ENCODE measurements at places on chromosomes 7 and 10. TPM values are rescaled to one million over a fixed set of nuclear protein-coding genes. Genes with fewer than 3 reads are reported as not detected.

The PRSS37 gene
- total RNA-seq = not detected

The MGAM2 gene
- not detected for total RNA-seq

The GHRHR gene
- total RNA-seq = not detected

The GDI2 gene
- total RNA-seq = 343 TPM

The PLXDC2 gene
- 12.7 TPM for total RNA-seq

The MCM10 gene
- 2.0 TPM for total RNA-seq

The EPHB6 gene
- 18.4 TPM for total RNA-seq

The DPP6 gene
- not detected for total RNA-seq

The PON1 gene
- not detected for total RNA-seq

The GRID2IP gene
- not detected for total RNA-seq

The POM121C gene
- 18.9 TPM for total RNA-seq

The VOPP1 gene
- 100 TPM for total RNA-seq

The PHYHIPL gene
- total RNA-seq = not detected

The PRSS2 gene
- total RNA-seq = not detected

The CPA5 gene
- total RNA-seq = not detected

The ANKRD1 gene
- total RNA-seq = 24.2 TPM

The KCNIP2 gene
- 1.5 TPM for total RNA-seq

The IFIT2 gene
- 9.5 TPM for total RNA-seq

The NUTM2D gene
- 1.9 TPM for total RNA-seq

The SPDYE2B gene
- total RNA-seq = not detected

The AFAP1L2 gene
- total RNA-seq = 1.2 TPM

The CRHR2 gene
- total RNA-seq = not detected

The URGCP gene
- total RNA-seq = 35.7 TPM

The NEURL1 gene
- under 0.01 TPM for total RNA-seq

The CNTNAP2 gene
- under 0.01 TPM for total RNA-seq

The ETV1 gene
- total RNA-seq = 33.4 TPM

The FAM241B gene
- 0.39 TPM for total RNA-seq

The CABCOCO1 gene
- total RNA-seq = 0.26 TPM

The TMEM213 gene
- total RNA-seq = not detected

The TMEM229A gene
- total RNA-seq = 0.07 TPM

The PNLIP gene
- not detected for total RNA-seq

The CPA2 gene
- total RNA-seq = not detected

The HOGA1 gene
- 1.4 TPM for total RNA-seq

The LLCFC1 gene
- not detected for total RNA-seq

The LAMB1 gene
- 749 TPM for total RNA-seq

The RADIL gene
- 0.13 TPM for total RNA-seq

The CALHM3 gene
- total RNA-seq = not detected

The DRGX gene
- not detected for total RNA-seq

The ADIRF gene
- total RNA-seq = 116 TPM

The RHEB gene
- 46.1 TPM for total RNA-seq

The FAM53B gene
- 17.4 TPM for total RNA-seq

The PSD gene
- 3.7 TPM for total RNA-seq

The MAP3K8 gene
- 12.3 TPM for total RNA-seq

The CDH23 gene
- total RNA-seq = 0.13 TPM

The FLNC gene
- 324 TPM for total RNA-seq

The MLXIPL gene
- 0.39 TPM for total RNA-seq

The ZEB1 gene
- total RNA-seq = 65.2 TPM

The MRC1 gene
- under 0.01 TPM for total RNA-seq

The NUDT13 gene
- 1.1 TPM for total RNA-seq

The SFTPA1 gene
- total RNA-seq = not detected

The C10orf53 gene
- total RNA-seq = not detected
